IPS DF 19.7 (cell line): ENCODE measurements at places on chromosomes 7 and 10.

DNA sequence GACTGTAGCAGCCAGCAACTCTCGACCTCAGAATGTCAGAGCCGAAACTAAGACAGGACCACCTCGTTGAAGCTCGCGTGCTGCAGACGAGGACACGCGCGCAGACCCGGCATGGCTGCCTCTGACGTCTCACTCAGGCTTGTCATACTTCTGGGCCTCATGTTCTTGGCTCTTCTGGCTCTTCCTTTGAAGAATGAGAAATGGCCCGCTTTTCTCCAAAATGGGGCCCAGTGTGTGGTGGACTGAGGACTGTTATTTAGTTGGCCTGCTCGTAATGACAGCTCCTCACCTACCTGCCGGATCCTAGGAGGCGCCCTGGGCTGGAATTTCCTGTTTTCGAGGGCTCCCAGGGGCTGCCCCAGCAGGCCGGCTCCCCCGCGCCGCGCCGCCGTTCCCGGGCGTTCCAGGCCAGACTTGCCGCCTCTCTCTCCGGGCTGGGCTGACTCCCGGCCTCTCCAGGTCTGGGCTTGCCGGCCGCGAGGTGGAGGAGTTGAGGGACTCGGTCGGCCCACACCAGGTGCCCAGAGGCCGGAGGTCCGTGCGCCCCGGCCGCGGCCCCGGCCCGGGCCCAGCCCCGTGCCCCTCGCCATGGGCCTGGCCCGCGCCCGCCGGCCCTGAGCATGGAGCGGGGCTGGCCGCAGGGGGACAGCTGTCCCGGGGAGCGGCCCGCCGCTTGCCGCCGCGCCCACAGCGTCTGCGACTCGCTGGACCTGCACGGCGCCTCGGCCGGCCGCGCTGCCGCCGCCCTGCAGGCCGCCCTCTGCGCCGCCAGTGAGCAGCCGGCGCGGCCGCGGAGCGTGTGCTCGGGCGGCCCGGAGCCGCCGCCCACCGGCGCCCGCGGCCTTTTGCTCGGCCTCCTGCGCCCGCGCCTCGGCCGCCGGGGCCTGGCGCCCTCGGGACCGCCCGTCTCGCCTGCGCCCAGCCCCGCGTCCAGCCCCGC, 28.1 kb downstream of the AGAP3 start:
- DNase-seq, result no peak

DNA sequence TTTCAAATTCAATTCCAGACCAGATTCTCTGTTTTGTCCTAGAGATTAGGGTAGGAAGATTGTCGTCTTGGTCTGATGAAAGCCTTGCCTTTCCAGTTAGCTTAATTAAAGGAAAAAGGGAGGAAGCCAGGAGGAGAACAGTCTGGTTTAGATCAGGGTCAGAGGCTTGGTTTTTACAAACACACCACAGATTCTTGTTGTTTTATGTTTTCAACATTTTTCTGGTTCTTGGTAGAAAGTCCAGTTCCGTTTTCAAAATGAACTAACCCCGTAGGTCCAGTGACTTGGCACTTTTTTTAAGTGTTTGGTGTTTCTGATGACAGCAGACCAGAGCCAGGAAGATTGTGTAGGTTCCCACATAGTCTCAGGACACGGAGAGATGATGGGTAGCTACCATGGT, 167.1 kb upstream of the INHBA start:
- no peak for DNase-seq

- DNase-seq, result no peak
Observed at GRCh38 chr10:11610826-11611247, 613 bp downstream of the USP6NL start.

DNA sequence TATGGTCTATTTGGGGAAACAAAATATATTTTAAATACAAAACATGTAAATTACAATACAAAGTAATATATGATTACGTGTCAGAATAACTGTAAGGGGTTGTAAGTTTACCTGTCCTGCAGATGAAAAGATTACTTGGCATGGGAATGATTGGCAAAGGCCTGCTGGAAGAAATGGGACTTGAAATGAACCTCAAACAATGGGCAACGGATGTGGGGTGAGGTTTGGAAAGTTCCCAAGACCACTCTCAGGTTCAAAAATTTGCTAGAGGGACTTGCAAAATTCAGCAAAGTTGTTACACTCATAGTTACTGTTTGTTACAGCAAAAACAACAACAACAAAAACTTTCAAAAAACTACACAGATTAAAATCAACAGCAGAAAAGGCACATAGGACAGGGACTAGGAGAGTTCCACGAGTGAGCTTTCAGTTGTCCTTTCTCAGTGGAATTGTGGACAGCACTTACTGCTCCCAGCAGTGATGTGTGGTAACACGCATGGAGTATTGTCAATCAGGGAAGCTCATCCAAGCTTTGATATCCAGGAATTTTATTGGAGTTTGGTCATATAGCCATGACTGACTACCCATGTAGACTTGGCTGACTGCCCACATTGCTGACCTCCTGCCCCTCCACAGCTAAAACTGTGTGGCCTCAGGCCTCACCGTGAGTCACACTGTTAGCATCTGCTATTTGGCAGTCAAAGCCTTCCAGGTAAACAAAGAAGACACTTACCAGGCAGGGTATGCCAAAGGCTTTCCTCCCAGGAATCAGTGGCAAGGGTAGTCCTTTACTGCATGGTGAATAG, 43.8 kb downstream of the EXOC6 start:
- DNase-seq, result peak; percentile 23

DNA sequence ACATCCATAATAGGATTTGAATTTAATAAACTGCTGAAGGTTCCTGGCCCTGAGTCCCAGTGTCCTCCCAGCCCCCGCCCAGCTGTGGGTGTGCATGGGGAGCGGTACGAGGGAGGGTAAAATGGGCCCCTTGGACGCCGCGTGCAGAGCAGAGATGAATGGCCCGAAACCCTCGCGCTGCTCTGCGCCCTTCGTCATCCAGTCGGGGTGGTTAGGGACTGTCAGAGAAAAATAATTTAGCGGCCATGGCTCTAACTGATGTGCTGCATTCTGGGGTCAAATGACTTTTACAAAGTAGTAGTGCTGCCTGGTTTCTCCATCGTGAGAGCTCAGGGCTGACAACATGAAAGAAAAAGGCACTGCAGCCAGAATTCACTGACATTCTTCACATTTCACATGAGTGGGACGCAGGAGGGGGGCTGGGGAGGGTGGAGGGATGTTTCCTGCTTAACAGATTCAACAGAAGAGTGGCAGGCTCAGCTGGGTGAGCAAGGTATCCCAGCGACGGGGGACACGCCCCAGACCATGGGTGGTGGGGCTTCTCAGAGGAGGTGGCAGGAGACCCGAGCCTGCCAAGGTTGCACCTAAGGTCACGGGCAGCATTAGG, 304.5 kb downstream of the WDR37 start:
- DNase-seq, result no peak

GRCh38 chr10:60281331-60281730, 108.3 kb downstream of the ANK3 start:
- DNase-seq, result no peak

GRCh38 chr7:26397796-26398426, 106.2 kb downstream of the SNX10 start:
- no peak for DNase-seq

- DNase-seq, result no peak
Observed at GRCh38 chr7:102417105-102417504, 16.3 kb upstream of the ORAI2 start.

GRCh38 chr7:45106-46090, 147.0 kb upstream of the FAM20C start:
- no peak for DNase-seq

- no peak for DNase-seq
Observed at GRCh38 chr7:151482883-151483710, 36.6 kb downstream of the RHEB start.
